ENCODE measurements at places on chromosomes 3 and 15.

DNA sequence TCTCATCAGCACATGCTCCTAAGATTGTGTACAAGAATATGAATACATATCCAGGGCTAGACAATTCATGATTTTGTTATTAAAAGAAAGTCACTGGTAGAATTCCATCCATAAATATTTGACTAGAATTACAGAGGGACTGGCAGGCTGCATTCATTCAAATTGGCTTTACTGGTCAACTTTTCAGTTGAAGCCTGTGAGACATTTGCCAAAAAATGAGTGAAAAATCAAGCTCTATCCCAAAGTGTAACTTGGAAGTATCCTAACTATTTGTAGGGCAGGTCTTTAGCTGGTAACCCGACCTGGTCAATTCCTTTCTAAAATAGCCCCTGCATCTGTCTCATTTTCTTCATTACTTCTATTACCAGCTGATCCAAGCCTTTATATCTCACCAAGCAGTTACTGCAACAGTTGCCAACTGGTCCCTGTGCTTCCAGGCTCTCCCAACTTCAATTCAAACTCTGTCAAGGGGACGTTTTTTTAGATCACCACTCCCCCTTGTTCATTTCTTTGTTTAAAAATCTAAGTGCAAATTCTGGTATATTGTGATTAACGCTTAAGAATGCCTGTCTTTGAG, 173.1 kb upstream of the TBL1XR1 start:
- DNase-seq: no peak

GRCh38 chr3:132380920-132381319, 36.4 kb upstream of the DNAJC13 start:
- DNase-seq: no peak

DNA sequence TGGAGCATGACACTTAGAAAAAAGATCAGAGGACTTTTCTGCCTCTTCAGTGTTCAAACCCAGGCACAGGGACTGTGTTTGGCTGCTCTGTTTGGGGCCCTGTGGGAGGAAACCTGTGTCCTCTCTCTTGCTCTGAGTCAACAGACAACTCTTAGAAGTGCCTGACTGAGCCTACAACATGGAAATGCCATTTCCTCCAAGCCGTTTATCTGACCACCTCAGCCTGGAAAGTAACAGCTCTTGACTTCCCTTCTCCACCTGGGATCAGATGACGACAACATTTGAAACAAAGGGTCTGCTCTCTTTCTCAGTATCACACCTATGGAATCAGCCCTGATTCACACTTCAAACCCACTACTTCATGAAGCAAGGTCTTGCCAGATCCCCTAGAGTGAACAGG, 91.3 kb upstream of the CTDSPL start:
- DNase-seq: no peak

GRCh38 chr3:4198491-4198890, 104.7 kb upstream of the SETMAR start:
- DNase-seq: no peak

- DNase-seq: no peak
Observed at GRCh38 chr3:36923523-36923943, 21.3 kb downstream of the TRANK1 start.

DNA sequence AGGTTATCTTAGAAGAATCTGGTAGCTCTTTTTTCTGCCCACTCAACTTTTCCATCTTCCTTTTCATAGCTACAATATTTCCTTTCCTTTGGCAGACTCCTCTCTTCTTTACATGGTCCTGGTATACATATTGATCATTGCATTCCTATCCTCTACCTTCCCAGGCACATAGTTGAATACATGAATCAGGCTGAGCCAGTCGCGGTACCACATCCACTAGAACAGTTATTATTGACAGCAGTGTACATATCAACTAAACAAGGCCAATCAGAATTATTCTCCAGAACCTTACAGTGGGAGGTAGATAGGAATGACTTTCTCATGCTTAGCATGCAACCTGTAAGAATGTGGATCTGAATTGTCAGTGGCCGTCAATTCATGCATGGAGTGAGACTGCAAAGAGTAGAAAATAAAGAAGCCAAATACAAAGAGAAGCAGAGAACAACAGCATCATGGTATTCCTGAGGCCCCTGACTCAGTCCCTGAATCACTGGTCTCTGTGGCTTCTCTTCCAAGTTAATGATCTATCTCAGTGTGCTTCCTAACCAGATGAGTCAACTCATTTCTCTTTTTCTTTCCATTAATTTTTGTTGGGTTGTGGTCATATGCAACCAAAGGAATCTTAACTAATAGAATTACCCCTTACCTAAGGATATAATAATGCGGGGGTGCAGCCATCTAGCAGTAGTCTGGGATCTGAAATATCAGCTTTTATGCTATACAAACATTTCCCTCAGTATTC, 60.9 kb upstream of the DCBLD2 start:
- no peak for DNase-seq

- no peak for DNase-seq
Observed at GRCh38 chr3:30852833-30853232, 41.6 kb downstream of the GADL1 start.

GRCh38 chr15:62209322-62209721, 44.2 kb upstream of the C2CD4B start:
- no peak for DNase-seq

GRCh38 chr15:58900631-58901030, 32.8 kb downstream of the SLTM start:
- DNase-seq: no peak

DNA sequence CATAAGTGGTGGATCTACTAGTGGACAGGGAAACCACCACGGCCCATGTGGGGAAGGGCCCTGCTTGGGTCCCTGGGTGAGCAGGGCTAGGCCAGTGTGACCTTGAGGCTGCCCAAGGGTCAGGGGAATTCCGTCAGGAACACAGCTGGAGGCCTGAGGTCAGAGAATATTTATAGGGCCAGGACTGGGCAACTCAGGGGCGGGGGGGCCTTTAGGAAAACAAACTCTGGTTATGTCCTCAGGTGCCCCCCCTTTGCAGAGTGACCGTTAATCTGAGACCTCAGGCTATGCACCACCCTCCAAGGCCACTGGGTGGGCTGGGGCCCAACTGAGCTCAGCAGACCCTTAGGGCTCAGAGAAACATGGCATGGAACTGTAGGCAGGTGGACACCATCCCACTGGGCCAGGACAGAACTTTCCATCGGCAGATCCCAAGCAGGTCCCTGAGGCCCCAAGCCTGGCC, 2.5 kb downstream of the TWF2 start:
- no peak for DNase-seq

- DNase-seq: no peak
Observed at GRCh38 chr15:90055182-90055581, 47.1 kb downstream of the IDH2 start.

DNA sequence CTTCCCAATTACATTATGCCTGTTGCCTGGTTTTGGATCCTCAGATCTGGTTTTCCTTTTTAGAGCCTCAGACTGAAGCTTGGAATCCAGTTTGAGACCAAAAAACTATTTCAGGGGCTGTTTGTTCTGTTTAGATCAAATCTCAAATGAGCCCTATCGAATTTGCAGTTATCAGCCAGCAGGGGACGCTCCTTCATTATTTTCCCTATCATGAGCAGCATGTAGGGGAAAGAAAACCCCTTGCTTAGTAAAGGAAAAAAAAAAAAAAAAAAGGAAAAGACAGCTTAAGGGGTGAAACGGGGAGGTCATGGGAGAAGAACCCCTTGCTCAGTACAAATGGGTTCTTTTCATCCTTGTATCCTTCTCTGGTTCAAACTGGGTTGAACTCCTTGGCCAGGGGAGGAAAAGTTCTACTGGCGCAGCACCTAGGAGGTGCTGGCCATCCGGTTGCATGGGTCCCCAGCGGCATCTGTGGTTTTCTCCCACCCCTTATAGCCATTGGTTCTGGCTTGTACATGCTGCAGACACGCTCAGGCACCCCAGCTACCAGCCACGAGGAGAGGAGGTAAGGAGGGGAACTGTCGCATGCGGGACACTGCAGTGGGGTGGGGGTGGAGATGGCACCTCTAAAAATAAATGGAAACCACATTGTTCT, 1375.1 kb upstream of the ALCAM start:
- DNase-seq: no peak

- DNase-seq: no peak
Observed at GRCh38 chr3:152097120-152097519, 171.6 kb upstream of the MBNL1 start.

DNA sequence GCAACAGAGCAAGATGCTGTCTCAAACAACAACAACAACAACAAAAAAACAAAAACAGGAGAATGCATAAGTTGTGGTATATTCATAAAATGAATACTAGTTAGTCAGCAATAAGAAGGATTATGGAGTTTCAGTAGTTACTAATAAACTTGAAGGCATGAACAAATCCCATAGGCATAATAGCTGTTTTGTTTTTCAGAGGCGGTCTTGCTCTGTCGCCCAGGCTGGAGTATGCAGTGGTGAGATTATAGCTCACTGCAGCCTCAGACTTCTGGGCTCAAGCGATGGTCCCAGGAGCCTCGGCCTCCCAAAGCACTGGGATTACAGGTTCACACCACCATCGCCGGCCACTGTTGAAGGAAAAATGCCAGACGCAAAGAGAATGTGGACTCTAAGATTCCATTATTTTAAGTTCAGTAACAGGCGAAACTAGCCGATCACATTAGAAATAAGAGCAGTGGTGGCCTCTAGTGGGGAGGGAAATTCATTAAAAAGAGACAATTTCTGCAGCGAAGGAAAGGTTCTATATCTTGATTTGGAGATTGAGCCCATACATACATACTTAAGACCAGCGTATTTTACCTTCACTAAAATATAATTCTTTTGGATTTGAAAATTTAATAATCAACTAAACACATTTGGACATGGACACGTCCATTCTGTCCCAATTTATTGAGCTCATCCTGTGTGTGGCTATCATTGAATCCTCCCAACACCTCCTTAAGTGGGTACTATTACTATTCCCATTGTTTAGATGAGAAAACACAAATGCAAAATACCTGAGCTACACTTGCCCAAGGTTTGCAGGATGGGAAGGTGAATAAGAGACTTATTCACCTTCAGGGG, 27.4 kb upstream of the HDAC11 start:
- DNase-seq: peak; percentile 74

GRCh38 chr3:54426381-54426780, 304.0 kb downstream of the CACNA2D3 start:
- DNase-seq: no peak

DNA sequence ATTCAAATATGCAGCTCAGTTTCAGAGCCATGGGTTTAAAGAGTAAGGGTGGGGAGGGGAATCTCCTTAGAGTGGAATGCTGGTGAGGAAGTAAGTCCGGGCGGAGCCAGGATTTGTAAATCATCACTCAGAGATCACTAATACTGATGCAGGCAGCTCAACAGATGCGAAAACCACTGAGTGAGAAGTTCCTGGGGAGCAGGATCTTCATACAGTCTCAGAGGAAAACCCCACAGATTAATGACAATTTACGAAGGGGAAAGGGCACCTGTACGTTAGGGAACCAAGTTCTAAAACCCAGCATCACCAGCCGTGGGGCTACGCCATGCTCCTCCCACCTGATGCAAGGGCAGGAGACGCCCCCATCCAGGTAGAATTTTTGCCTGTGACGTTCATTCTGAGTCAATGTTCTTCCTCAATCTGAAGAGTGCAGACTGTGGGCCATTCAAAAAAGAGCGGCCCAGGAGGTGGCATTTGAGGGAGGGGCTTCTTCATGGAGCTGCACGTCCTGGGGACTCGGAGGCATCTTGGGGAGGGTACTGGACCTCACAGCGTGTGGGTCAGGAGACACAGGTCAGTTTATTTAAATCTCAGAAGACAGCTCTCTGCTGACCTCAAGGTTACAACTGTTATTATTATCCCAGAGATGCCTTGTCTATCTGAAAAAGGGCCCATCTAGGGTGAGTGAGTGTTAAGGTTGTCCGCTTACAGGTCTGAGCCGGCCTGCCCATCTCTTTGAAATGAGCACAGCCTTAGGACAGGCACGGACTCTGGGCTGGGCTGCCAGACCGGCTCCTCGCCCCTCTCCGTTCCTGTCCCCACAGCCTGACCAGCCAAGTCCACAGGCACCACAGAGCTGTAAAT, 228.0 kb downstream of the XXYLT1 start:
- no peak for DNase-seq

DNA sequence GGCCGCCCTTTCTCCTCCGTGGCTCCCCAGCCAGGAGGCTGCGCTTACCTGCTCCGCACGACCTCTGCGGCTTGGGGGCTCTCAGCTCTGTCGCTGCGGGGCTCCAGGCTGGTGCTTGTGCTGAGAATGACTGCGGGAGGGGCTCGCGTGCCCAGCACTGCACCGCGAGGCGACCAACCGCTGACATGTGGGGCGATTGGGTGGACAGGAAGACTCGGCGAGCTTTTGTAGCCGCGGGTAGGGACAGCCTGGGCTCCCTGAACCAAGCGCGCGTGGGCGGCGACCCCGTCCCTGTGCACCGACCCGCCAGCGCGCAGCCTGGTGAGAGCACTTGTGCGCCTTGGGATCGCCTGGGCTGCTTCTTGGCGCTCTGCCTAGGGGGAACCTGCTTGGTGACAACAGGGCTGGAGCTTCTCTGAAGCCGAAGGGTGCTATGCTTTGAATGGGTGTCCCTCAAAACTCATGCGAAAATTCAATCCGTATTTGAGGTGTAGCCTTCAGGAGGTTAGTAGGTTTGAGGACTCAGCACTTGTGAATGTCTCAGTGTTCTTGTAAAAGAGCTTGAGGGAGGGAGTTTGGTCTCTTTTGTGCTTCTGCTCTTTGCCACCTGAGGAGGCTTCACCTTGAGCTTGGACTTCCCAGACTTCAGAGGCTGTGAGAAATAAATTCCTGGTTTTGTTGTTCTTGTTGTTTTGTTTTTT, 50.4 kb downstream of the IL12A start:
- no peak for DNase-seq

DNA sequence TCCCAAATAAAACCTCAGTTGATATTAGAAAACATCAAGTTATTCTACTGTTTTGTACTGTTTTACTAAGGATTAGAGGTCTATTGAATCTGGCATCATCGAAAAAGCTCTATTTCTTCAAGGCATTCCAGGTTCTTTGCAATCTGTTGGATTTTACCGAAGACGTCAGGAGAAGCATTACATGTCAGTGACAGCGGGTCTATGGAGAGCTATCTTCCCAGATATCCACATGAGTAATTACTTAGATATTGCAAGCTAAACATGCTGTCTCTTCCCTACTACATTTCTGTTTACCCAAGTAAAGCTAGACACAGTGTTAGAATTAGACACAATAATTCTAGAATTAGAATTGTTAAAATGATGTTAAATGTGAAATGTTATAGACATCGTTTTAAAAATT, 10.8 kb upstream of the GOLGA6L2 start:
- DNase-seq: no peak

- no peak for DNase-seq
Observed at GRCh38 chr3:178603735-178604134, 67.5 kb downstream of the KCNMB2 start.

GRCh38 chr3:52555056-52555455, 18.7 kb downstream of the UQCC5 start:
- no peak for DNase-seq

- no peak for DNase-seq
Observed at GRCh38 chr15:60703207-60703933, 224.4 kb upstream of the ICE2 start.

DNA sequence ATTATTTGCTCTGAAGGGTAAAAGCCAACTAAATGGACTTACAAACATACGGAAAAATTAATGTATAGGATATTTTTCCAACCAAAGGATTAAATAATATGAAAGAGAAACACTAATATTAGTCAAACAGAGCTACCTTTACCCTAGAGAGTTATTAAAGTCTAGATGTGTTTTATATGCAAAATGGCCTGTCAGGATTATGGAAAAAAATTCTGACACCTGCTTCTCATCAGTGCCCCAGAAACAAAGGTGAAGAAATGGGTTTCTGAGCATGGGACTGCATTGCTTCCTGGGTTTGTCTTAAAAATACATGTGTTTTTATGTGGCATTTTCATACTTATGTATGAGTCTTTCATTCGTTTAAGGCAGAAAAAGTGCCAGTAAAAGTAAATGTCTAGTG, 148.3 kb downstream of the ROBO2 start:
- no peak for DNase-seq

All from CD4-positive, alpha-beta T cell treated with Interleukin-17A for 1 hour (primary cell).